ENCODE measurements at places on chromosomes 5 and 9. TPM values are rescaled to one million over a fixed set of nuclear protein-coding genes. Genes with fewer than 3 reads are reported as not detected.

The PPP1R26 gene
- 17.0 TPM for total RNA-seq

The MLANA gene
- total RNA-seq, result not detected

The PCDHB5 gene
- total RNA-seq, result 0.98 TPM

The IL3 gene
- not detected for total RNA-seq

The PDLIM7 gene
- total RNA-seq, result 142 TPM

The SLC4A9 gene
- not detected for total RNA-seq

The EDIL3 gene
- 3.5 TPM for total RNA-seq

The AMBP gene
- not detected for total RNA-seq

Data from vein endothelial cell (primary cell).